ENCODE measurements at places on chromosomes 11 and 22.

DNA sequence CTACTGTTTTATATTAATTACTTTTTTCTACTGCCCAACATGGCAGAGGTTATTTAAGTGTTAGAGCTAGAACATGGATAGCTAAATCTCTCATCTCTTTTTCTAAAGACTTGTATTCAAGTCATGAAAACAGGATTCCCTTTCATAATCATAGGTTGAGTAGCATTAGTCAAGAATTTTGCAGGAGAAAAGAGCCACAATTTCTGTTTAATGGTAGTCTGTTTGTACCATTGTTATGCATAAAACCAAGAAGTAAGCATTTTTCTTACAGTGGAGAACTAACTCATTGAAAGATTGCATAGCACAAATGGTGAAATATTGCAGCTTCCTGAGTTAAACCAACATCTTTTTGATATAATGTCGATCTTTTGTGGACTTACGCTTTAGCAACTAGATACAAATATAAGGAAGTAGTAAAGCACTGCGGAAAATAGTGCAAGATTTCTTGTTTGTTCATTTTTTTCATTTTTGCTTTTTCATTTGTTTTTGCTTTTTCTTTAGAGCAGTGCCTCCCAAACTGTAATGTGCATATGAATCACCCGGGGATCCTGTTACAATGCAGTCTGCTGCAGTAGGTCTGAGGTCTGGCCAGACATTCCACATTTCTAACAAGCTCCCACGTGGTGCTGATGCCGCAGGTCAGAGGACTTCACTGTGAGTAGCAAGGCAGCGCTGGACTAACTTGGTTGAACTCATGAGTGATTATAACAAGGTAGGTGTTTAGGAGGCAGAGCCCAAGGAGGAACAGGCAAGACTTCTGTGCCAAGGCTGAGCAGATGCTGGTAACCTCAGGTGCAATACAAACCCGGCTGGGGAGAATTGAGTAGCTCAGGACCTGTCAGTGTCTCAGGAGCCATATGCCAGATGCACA is 4.6 kb downstream of the ETS1 start:
- peak; percentile 83 for DNase-seq

GRCh38 chr11:15932417-15932816 is 423.9 kb downstream of the SOX6 start:
- no peak for DNase-seq

GRCh38 chr22:46378426-46379065 is 43.0 kb downstream of the TRMU start:
- DNase-seq: no peak

DNA sequence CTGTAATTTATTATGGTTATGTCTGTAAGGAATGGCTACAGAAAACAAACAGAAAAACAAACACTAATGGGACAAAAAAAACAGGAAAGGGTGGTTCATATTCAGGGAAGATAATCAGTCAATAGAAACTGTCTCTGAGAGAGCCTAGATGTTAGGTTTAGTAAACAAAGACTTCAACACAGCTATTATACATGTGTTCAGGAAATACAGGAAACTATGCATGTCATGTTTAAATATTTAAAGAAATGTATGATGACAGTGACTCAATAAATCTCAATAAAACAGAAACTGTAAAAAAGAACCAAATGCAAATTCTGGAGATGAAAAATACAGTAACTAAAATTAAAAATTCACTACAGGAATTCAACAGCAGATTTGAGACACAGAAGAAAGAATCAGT is 76.0 kb downstream of the PACS1 start:
- DNase-seq: no peak

DNA sequence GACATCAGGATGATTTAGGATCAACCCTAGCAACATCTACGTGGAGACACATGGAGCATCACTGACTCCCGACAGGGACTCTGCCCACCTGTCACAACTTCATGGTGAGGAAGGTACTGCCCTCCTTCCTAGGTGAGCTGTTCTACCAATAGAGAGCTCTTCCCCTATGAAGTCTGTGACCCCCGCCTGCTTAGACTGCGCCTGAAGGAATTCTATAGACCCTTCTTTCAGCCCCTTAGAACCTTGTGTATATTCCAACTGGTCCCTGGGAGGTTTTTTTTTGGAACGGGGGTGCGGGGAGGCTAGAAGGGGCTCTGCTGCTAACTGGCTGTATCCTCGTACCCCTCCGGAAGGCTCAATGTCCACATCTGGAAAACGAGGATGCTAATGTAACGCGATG is 566 bp downstream of the INTS4 start:
- DNase-seq: no peak

DNA sequence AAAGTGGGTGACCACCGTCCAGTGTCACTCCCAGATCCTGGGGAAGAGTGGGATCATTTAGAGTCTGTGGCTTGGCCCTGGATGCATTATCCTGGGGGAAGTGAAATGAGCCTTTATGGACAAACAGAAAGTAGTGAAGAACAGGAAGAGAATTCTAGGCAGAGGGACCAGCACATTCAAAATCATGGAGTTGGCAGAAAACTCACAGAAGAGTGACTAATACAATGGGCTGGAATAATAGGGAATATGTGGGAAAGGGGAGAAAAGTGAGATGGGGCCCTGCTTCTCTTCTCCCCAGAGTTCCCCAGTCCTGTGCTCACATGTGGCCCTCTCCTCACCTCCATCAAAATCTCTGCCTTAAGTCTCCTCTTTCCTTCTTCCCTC is 84.3 kb downstream of the CCDC81 start:
- DNase-seq: no peak

- DNase-seq: no peak
Observed at GRCh38 chr11:62383822-62384221, 35.0 kb upstream of the SCGB1A1 start.

- no peak for DNase-seq
Observed at GRCh38 chr11:65437436-65438227, 15.0 kb downstream of the NEAT1 start.

GRCh38 chr11:44498089-44498871 is 67.2 kb upstream of the CD82 start:
- no peak for DNase-seq

DNA sequence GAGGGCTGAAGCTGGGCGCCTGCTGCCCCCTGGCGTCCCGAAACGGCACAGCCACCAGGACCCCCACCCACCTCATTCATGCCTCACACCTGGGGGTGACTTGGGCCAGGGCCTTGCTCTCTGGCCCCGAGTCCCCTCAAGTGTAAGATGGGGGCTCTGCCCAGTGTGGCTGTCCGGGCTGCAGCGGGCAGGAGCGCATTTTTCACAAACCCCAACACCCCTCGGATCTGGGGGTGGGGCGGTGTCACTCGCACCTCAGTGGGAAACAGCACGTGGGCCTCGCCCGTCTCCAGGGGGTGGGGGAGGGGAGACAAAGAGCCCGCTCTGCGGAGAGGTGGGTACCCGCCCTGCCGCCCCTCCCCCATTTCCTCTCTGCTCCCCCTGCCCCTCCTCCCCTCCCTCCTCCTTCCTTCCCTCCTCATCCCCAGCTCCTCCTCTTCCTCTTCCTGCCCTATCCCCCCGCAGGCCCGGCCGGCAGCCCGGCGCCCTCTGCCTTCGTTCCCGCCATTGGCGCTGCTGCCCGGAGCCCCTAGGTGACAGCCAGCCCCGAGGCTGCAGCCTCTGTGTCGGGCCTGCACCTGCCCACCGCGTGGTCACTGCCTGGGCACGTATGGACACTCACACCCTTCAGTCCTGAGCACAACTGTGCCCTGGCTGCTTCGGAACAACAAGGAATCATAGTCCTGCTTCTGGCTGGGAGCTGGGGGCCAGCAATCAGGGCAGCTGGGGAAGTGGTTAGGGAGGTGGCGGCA is 6.8 kb upstream of the CDKN1C start:
- no peak for DNase-seq

DNA sequence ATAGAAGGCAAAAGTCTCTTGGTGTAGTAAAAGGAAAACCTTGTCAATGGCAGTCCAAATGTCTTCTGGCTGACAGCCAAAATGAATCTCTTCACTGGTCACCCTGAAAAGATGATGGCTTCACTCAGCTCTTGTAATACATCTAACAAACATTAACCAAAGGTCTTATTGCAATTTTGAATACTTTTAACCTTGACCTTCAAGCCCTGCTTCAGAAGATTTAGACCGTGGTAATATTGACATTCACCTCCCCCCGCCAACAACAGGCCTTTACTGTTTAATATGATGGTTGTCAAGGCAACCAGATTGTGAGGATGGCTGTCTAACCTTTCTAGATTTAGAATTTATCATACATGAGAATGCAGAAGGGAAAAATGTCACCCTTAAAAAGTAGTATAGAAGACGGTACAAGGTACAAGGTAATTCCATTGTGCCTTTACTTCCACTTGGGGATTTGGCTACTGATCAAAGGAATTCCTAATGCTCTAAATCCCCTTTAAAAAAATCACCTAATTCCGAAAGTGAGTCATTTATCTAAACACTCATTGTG is 342.3 kb downstream of the LARGE1 start:
- no peak for DNase-seq

DNA sequence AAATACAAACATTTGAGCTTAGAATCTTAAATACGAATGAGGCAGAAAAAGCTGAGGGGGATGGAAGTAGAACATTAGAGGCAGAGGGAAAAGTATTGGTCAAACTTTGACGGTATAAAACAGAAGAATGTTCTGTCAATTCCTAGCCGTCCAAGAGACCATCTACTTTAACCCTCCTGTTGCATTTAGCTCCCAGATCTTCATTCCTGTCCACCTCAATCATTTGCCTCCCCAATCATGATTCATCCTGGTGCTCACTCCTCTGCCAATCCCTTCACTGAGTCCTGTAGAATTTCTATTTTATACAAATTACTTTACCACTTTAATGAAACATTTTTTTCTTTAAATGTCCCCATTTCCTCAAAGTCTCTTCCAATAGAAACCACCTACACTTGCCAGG is 28.2 kb downstream of the C2CD3 start:
- DNase-seq: no peak

- DNase-seq: no peak
Observed at GRCh38 chr11:62400281-62400680, 18.6 kb upstream of the SCGB1A1 start.

DNA sequence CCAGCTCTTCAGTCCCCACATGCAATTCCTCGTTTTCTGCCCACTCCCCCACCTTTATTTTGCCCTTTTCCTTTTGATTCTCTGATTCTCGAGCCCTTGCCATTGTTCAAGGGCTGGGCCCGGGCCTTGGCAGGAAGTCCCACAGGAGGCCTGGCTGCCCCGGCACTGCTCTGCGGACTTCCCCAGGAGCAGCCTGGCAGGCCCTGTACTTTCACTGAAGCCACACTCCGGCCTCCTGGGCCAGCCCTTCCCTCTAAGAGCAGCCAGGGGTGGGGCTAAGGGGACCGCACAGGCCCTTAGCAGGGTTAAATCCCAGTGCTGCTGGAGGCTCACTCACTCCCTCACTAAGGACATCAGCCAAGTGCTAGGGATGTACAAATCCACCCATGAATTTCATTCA is 4.1 kb downstream of the LRRC32 start:
- DNase-seq: no peak

DNA sequence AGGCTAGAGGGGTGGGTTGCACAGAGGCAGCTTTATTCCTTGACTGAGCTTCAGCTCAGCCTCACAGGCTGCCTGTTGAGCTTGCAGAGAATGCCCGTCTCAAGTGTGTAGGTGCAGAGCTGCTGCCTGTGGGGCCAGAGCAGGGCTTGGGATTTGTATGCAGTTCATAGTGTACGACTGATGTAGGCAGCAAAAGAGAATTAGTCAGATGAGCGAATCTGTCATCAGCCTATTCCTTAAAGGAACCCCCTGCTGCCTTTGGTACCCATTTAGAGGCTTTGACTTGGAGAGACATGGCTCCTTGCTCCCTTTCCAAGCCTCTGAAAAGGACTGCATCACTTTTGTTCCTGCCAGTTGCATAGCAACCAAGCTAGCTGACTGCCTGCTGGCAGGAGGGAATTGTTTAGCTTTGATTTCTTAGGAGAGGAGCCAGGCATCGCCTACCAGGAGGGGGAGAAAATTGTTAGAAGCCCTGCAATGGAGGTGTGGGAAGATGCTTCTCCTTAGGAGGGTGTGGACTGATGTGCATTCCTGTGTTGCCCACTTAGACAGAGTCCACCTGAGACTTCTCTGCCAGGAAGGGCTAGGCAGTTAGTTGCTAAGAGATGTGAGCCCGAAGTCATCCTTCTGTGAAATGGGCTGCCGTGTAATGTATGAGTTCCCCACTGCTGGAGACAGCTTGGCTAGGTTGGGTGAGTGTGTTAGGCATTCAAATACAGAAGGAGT is 10.9 kb downstream of the ACO2 start:
- DNase-seq: no peak

DNA sequence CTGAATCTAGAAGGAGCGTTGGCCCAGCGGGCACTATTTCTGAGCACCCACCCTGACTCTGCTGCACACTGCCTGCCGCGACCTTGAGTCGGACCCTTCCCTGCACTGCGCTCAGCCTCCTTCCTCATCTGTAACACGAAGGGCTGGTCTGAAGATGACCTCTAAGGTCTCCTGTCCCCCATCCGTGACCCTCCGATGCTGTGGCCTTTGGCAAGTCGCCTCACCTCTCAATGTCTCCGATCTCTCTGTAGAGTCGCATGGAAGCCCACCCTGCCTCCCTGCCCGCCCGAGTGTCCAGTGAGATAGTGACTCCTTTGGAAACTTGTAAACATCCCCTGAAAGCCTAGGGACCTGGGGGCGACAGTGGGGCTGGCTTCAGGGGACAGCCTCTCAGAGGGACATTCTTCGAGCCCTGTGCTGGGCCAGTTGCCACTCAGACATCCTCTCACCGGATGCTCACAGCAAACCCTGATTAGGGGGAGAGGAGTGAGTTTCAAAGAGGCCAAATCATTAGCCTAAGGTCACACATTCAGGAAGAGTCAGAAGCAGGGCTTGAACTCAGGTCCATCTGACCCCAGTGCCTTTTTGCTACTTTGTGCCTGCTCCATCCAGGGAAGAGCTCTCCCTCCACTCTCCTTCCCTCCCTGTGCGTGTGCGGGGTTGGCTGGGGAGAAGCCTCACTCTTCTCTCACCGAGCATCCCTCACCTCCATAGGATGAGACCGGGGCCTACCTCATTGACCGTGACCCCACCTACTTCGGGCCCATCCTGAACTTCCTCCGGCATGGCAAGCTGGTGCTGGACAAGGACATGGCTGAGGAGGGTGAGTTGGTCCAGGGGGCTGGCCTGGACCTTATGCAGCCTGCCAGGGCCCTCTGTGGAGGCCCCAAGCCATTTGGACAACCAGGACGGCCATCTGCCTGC is 1.1 kb downstream of the KCTD17 start:
- DNase-seq: no peak

DNA sequence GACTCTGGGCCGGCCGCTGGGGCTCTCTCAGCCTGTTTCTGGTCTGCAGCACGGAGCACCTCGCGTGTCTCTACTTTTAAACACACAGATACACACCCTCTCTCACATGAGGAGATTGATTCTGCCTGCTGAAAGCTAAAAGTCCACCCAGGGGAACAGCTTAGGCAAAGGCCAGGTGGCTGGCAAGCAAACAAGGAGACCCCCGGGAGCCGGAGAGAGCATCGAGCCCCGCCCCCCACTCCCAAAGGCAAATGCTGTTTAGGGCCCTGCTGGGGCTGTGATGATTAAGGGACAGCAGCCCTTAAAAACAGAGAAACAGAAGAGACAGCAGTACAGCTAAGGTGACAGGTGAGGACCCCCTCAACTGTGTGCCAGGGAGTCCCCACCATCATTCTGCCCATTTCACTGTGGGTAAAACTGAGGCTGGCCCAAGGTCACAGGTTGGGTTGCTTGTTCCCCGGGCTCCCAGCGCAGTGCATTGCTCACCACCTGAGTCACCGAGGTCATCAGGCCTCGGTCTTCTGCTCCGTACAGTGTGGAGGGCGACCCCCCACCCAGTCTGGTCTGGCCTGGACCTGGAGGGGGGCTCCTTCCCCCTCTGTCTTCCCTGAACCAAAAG is 6.8 kb downstream of the CABP7 start:
- DNase-seq: no peak

- peak; percentile 19 for DNase-seq
Observed at GRCh38 chr22:27317971-27318428, 483.6 kb downstream of the MN1 start.
